Fibroblast of lung (primary cell): ENCODE measurements at places on chromosomes 2 and 18.

DNA sequence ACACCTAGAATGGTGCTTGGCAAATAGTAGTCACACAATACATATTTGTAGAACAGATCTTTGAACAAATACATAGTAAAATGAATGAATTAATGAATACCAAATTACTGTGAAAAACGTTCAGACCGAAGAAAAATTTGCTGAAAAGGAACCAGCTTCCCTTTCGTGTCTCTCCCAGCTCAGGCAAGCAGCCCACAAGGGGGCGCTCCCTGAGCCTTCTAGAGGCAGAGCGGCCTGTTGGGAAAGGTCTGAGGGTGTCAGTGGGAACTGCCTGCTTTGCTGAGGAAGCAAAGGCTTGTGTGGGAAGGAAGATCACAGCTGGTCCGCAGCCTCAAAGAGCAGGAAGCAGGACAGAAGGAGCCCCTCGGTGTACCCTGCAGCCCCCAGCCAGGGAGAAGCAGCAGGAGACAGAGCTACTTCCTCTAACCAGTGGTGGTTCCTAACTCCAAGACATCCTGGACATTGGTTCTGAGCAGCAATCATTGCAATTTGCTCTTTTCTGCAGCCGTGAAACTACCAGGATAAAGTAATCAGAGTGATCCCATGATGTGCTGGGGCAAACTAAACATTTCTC lies 231.1 kb downstream of the ANKRD30B start:
- no peak for DNase-seq

- no peak for DNase-seq
Measured at GRCh38 chr2:20327370-20327769, 23.3 kb downstream of the PUM2 start.

GRCh38 chr2:16406496-16407289 lies 258.9 kb downstream of the CYRIA start:
- no peak for DNase-seq

DNA sequence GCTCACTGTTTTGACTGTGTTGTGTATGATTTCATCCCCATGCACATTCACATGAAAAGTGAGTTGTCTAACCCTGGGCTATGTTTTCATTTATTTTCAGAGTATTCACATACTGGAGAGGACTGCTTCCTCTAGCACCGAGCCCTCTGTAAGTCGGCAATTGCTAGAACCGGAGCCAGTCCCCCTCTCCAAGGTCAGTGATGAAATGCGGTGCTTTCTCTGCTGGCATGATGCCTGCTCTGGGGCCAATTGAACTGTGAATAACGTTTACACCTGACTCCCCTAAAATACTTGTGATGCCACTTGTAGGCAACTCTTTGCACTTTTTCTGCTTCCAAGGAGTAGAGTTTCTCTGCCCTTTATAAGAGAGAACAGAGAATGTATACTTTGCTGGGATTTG lies 126.9 kb downstream of the PRKRA start:
- DNase-seq: no peak

DNA sequence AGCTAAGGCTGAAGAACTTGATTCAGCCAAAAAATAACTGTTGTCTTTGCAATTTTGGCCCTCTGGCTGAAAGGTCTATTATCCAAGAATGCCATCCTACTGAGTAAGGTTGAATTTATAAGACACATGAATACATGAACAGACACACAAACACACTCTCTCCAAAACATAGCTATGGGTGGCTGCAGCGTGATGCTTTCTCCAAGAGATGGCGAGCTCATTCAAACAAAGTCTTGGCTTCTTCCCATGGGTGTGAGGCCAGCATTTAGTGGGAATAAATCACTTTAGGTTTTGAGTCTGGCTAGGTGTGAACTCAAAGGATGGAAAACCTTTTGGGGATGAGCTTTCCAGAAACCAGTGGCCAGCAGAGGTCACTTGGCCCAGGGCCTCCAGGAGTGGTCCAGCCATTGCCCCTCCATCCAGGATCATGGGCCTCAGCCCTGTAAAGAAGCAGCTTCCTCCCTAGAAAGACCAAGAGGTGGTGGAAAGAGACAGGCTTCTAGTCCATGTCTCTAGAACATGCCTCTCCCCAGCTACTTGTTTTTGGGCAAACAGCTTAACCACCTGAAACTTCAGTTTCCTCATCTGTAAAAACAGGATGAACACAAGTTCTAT lies 11.0 kb upstream of the OSR1 start:
- peak; percentile 39 for DNase-seq

DNA sequence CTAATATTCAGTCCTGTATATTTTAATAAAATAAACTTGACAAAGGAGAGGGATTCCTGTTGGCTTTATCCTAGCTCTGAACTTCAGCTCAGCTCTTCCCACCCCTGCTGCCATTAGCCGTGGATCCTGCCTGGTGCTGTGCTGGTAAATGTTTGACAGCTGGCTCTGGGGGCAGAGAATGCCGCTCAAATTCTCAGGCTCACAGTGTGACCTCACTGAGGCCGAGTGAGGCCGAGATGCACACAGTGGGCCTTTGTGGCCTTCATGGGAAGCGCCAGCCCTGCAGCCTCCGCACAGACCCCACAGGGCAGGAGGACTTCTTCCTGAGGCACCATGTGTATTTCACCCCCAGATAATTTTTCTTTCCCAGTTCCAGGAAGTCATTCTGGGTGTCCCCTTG lies 16.5 kb upstream of the FAHD2A start:
- DNase-seq: no peak

- DNase-seq: no peak
Measured at GRCh38 chr18:49572611-49573345, 10.9 kb downstream of the LIPG start.

DNA sequence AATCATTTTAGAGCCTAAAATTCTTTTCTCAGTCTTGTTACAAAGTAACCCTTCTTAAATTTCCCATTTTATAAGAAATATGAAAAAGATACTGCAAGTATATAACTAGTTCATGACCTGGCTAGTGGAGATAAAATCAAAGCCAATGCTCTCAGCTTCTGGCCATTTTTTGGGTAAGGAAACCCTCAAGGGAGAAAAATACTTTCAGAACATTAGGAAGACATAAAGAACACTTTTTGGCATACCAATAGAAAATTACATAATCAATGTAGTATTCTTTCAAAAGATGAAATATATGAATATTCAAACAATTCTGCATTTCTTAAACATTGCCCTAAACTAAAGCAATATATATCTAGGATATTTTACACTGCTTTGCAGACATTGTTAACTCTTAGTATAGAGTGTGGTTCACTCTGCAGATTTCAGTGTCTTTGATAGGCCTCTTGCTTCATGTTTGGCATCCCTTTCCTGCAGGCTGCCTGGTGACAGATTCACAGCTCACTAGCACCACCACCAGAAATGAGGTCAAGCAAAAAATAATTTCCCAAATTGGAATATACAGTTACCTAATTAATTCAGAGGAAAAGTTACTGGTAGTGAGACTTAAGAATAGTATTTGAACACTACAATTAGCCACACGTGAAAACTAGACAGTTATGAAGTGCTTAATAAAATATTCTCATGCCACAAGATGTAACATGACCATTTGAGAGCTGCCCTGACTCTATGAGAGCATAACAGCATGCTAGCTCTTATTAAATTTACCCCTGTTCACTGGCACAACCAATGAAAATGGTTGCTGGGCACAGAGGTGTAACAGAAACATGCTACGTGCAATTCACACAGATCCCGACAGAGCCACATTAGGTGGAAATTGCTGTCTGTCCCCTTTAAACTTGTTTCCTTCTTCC lies 36.0 kb downstream of the PAIP2B start:
- DNase-seq: peak; percentile 33

GRCh38 chr2:76491503-76491902 lies 780.8 kb upstream of the GCFC2 start:
- no peak for DNase-seq

DNA sequence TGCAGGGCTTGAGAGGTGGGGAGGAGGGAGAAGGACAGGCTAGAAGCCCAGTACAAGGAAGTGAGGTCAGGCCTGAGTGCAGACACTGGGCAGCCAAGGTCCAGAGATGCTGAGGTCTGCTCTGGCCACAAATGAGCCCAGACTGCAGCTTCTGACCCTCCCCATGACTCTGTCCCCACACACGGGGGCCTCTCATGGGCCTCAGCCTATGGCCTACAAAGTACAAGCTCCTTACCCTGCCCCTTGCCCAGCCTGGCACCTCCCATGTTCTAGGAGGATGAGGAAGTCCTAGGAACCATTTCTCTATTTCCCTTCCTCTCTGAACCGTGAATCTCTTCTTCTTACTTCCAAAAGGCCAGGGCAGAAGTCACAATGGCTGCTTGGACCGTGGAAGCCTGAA lies 193.8 kb downstream of the ANKRD30B start:
- no peak for DNase-seq

DNA sequence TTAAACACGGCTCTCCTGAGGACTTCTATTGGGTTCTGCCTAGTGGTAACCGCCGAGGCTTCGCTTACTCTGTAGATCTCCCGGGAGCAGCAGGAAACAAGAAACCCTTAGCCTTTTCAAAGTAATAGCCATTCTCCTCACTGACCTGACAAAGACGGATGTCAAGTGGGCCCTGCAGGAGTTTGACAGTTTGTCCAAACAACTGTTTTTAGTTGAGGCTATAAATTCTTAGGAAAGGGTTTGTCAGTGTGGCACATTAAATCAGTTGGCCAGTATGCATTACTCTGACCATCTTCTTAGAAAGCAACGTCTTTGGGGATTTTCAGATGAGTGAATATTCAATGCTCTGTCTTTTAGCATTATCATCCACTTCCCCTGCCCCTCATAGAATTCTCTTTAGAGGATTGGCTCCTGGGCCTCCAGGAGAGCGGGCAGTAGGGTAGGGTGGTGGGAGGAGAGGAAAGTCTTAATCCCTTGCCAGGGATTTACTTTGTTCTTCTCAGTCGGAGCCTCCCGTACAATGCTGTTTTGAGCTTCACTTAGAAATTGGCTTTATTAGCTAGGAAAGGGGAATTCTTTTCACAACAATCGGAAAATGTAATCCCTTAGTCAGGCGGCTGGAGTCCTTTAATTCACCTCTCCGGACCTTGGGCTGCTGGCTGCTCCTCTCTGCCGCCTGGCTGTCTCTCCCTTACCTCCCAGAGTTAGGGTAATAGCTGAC lies 13.3 kb upstream of the C18orf32 start:
- DNase-seq: no peak

GRCh38 chr2:2757764-2758163 lies 426.7 kb upstream of the MYT1L start:
- no peak for DNase-seq

DNA sequence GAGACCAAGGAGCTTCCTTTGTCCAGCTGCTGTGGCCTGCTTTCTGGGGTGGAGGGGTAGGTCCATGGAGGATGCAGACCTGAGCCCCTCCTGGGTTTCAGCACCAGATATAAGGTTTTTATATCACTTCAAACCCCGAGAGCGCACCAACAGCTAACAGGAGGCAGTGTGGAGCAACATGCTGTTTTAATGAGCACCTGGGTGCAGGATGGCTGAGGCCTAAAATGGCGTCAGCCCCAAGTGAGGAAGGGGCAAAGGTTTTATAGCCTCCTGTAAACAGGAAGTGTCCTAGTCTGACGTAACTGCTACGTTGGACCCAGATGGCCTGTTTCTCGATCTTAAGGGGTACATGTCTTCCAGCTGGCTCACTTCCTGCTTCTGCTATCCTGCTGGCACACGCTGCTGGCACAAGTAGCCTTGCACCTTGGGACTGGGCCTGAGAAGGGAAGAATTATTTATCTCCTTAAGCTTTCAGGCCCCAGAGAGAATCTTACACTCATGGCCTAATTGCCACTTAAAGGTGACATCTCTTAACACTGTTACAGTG lies 11.4 kb upstream of the REG1B start:
- no peak for DNase-seq

DNA sequence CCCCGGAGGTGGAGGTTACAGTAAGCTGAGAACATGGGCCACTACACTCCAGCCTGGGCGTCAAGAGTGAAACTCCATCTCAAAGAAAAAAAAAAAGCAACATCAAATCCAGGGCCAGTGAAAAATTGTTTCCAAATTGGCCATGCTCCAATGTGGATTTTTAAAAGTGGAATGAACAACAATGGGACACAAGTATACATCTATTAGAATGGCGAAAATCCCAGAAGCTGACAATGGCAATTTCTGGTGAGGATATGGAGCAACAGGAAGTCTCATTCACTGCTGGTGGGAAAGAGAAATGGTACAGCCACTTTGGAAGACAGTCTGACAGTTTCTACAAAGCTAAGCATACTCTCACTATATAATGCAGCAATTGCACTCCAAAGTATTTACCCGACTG lies 161.4 kb downstream of the UXS1 start:
- no peak for DNase-seq

DNA sequence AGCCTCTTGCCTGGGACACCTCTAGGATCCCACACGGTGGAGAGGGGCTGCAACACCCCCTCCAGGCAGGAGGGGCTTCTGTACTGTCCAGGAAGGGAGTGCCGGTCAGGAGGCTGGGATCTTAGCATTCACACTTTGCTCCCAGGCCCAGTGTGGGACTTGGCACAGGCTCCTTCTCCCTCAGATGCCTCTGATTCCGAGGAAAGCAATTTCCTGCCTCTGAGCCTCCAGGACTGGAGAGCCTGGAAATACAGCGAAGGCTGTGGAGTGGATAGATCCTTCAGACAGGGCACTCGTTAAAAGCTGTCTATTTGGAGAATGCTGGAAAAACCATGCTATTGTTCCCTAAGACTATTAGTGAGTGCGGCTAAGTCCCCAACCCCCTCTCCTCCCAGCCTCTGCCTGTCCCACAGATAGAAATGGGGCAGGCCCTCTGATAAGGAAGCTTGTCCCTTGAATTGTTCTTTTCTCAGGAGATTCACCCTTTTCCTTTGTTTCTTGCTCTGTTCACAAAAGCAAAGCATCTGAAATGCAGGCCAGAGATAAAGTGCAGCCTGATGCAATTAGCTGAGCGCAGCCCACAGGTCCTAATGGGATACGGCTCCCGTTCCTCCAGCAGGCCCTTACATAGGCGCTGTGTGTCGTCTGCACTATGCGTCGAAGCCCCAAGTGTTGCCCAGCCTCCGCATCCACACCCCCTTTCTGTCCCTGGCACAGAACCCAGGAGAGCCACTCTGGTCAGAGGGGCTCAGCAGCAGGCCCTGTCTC lies 252.2 kb downstream of the KLHL29 start:
- DNase-seq: peak; percentile 86

GRCh38 chr2:237474442-237474911 lies 12.6 kb upstream of the MLPH start:
- no peak for DNase-seq

- no peak for DNase-seq
Measured at GRCh38 chr2:154480521-154480920, 218.0 kb upstream of the KCNJ3 start.

GRCh38 chr2:74008761-74009395 lies 24.2 kb downstream of the TET3 start:
- no peak for DNase-seq

- DNase-seq: peak; percentile 60
Measured at GRCh38 chr2:188810586-188810985, 163.6 kb upstream of the COL3A1 start.

- DNase-seq: peak; percentile 40
Measured at GRCh38 chr2:231708773-231709635, 679 bp downstream of the PTMA start.

DNA sequence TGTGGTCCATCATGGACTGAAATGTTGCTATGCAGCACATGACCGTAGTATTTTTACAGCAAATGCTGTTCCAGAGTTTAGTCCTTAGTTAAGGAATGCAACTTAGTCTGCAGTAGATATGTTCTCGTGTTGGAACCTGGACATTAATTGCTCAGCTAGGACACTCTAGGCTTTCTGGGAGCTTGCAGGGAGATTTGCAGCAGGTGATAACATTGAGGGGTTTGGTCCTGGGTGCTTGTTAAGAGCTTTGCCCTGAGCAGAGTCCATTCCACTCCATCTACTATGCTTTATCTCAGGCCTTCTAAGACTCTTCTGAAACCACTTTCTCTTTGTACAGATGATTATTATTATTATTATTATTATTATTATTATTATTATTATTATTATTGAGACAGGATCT lies 27.1 kb downstream of the DRC1 start:
- DNase-seq: no peak

- DNase-seq: no peak
Measured at GRCh38 chr2:133044556-133044955, 374.6 kb upstream of the LYPD1 start.
